ENCODE measurements at places on chromosomes 3 and 15.
A peak's percentile ranks its signal among the peaks of the same experiment; 100 is the strongest.

DNA sequence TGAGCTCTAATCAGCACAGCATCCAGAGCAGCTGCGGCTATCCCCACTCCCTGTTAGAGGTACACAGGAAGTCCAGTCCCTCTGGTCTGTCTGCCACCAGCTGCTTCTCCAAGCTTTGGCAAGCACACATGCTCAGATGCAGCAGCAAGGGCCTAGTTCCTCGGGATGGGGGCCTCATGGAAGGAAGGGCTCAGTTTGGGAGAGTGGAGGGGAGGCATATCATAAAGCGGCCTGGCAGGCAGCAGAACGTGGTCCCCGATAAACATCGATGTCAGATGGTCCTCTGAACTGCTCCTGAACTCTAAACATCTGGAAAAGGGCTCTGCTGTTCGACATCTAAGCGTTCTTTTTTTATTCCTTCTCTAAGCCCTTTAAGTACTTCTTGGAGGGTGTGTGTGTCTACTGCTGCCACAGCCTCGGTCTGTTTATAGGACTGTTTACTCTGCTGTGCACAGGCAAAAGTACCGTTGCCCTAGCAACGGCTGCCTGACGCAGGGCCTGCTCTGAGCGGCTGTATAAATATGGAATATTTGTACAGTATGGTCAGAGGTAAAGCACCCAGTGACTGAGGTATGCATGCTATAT lies 74.6 kb downstream of the PRICKLE2 start:
- no peak for DNase-seq

DNA sequence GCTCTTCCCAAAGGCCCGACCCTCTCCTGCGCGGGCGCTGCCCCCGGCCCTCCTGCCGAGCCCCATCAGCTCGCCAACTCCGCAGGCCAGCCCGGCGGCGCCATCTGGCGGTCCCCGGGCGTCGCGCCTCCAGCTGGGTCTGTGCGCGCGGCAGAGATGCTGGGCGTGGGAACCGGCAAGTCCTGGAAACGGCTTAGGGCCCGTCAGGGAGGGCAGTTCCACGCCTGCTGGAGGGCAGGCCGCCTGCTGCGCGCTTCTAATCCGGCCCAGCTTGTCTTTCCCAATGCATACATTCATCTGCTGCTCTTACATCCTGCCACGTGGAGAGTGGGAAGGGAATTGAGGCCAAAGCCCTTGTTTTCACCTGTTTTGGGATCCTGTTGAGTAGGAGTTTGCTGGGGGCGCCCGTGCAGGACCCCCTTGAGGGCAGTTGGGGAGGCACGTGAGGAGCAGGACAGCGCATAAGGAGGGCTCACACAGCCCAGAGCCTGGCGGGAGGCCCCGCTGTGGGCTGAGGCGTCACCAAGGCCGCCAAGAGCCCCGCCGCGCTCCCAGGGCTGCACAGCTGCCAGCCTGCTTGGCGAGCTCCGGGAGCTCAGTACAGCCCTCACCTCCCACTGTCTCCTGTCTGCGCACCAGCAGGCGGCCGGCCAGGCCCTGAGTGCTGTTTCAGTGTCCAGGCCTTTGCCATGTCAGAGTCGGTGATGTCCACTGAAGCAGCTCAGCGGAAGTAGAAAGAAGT lies 165.6 kb downstream of the NSMCE3 start:
- peak; percentile 71 for DNase-seq

DNA sequence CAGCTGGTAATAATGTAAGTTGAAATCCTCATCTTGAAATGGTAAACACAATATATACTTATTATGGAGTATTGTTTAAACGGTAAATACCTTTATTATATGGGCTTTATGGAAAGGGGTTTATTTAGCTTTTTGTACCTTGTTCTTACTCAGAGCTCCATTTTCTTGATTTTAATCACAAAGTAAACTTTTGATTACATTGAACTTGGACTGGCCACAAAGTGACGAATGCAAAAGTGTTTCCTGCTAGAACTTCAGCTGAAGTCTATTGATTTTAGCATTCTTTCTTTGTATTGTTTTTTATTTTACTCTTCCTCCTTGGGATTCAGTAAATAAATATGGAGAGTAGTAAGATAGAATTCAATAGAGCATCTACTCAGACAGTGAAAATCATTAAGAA lies 19.8 kb upstream of the AADAC start:
- DNase-seq = no peak

DNA sequence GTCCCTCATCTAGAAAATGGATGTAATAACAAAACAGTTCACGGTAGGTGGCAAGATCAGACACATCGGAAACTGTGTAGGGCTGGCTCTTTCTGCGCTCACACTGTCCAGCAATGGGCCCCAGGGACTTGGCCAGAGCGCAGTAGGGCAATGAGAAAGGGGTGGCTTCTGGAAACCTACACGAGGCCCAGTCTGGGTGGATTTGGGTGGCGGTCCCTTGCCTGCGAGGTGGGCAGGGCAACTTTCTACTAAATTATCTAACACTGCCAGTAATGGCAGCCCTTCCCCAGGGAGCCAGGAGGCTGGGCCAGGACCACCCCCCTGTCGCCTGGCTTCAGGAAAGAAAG lies 2.1 kb upstream of the TNK2 start:
- DNase-seq = no peak

- no peak for DNase-seq
Observed at GRCh38 chr3:67804089-67804488, 149.7 kb upstream of the SUCLG2 start.

DNA sequence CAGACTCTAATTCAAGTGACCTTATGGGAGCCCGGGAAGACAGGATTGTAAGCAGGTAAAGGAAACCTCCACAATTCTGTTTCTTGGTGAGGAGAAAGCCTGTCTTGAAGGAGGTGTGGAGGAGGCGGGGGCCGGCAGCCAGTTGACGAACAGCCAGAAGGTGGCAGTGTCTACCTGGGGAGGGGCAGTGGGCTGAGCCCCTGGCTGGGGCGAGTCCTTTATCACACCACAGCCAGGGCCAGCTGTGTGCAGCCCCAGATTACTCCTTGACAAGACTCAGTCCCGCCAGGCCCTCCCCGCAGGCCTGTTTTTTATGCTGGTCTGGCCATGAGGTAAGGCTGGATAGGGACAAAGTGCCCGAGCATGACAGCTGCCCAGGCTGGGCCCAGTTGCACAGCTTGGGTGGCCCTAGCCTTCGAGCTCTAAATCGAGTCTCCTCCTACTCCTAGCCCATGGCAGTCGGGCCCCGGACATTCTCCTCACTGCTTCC lies 40.9 kb upstream of the IDH2 start:
- peak; percentile 52 for DNase-seq

DNA sequence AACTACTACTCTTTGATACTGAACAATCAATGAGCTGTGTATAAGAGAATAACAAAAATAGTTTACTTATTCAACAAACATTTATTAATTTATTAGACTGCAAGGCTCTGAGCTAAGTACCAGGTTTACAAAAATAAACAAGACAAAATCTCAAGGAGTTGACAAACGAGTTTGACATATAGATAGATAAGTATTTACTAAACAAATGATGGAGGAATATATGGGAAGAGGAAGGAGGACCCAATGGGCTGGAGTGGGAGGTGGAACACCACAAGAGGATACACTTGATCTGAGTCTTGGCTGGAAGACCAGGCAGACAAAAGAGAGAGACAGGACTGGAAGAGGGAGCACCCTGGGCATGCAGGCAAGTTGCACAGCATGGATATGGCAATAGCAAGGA lies 47.5 kb upstream of the FSIP1 start:
- DNase-seq = no peak

GRCh38 chr3:38653685-38654537 lies 4.4 kb upstream of the SCN5A start:
- DNase-seq = no peak

- peak; percentile 65 for DNase-seq
Observed at GRCh38 chr15:78055919-78056713, 21.4 kb downstream of the TBC1D2B start.

GRCh38 chr3:177190756-177191681 lies 6.3 kb downstream of the TBL1XR1 start:
- DNase-seq = no peak

- no peak for DNase-seq
Observed at GRCh38 chr3:32216172-32216783, 22.2 kb upstream of the CMTM8 start.

GRCh38 chr3:37279236-37279635 lies 104.9 kb upstream of the LRRFIP2 start:
- DNase-seq = no peak
